ENCODE measurements at places on chromosomes 13 and 19. TPM values are rescaled to one million over a fixed set of nuclear protein-coding genes. Genes with fewer than 3 reads are reported as not detected.
A peak's percentile ranks its signal among the peaks of the same experiment; 100 is the strongest.

DNA sequence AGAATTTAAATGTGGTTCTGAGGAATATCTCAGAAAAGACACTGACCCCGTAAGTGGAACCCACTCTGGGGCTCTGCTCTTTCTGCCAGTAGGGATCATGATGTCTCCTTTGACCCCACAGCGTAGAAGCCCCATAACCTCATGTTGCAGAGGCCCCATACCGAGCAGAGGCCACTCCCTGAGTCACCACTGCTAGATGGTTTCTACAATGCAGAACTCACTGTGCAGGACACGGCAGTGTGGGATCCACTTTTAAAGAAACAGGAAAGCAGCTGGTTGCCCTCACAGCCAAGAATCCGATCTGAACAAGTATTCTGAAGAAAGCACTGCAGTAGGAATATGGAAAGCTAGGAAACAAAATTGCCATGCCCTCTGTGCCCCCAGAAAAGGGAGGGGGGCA lies 4.2 kb downstream of the SLC7A1 start:
- peaks cover 26% of the 10 kb centered on the region for H3K4me1 ChIP-seq
- no peak overlapping the region for H3K4me3 ChIP-seq
- no peaks in the 10 kb centered on the region for H3K36me3 ChIP-seq
- DNase-seq: no peak
- no peak overlapping the region for H3K27ac ChIP-seq

DNA sequence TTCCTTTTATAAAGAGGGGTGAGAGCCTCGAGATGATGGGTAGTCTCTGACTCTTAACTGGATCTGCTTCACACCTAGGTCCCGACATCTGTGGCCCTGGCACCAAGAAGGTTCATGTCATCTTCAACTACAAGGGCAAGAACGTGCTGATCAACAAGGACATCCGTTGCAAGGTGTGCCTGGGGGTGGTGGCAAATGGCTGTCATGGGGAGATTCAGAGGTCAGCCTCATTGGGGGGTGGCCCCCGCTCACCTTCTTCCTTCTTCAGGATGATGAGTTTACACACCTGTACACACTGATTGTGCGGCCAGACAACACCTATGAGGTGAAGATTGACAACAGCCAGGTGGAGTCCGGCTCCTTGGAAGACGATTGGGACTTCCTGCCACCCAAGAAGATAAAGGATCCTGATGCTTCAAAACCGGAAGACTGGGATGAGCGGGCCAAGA lies 1.6 kb downstream of the CALR start:
- peak overlapping the region; percentile 98 for H3K4me3 ChIP-seq
- peaks cover 52% of the 10 kb centered on the region for H3K4me1 ChIP-seq
- peaks cover 27% of the 10 kb centered on the region for H3K27me3 ChIP-seq
- no peak for DNase-seq
- peak overlapping the region; percentile 98 for H3K27ac ChIP-seq

- no peaks in the 10 kb centered on the region for H3K36me3 ChIP-seq
- H3K27me3 ChIP-seq: no peaks in the 10 kb centered on the region
- DNase-seq: no peak
- H3K4me3 ChIP-seq: peak overlapping the region; percentile 93
Measured at GRCh38 chr13:98575009-98575903, 1.7 kb downstream of the STK24 start.

GRCh38 chr13:67273001-67273400 lies 42.9 kb upstream of the PCDH9 start:
- no peak overlapping the region for H3K27ac ChIP-seq
- no peaks in the 10 kb centered on the region for H3K4me1 ChIP-seq
- no peak overlapping the region for H3K4me3 ChIP-seq
- peaks cover 2% of the 10 kb centered on the region for H3K27me3 ChIP-seq
- DNase-seq: no peak

- no peaks in the 10 kb centered on the region for H3K36me3 ChIP-seq
- peak; percentile 62 for DNase-seq
- H3K27me3 ChIP-seq: peaks cover 5% of the 10 kb centered on the region
- peak overlapping the region; percentile 83 for H3K27ac ChIP-seq
- peaks cover 14% of the 10 kb centered on the region for H3K4me1 ChIP-seq
Measured at GRCh38 chr13:26914624-26915023, 154.0 kb upstream of the GPR12 start.

GRCh38 chr13:71055047-71055446 lies 812.0 kb downstream of the DACH1 start:
- no peaks in the 10 kb centered on the region for H3K4me1 ChIP-seq
- no peaks in the 10 kb centered on the region for H3K36me3 ChIP-seq
- no peaks in the 10 kb centered on the region for H3K27me3 ChIP-seq
- DNase-seq: no peak

GRCh38 chr13:63311587-63311986 lies 1895.9 kb upstream of the PCDH20 start:
- no peak overlapping the region for H3K27ac ChIP-seq
- H3K4me3 ChIP-seq: no peak overlapping the region
- H3K36me3 ChIP-seq: no peaks in the 10 kb centered on the region
- H3K27me3 ChIP-seq: no peaks in the 10 kb centered on the region
- no peaks in the 10 kb centered on the region for H3K4me1 ChIP-seq

DNA sequence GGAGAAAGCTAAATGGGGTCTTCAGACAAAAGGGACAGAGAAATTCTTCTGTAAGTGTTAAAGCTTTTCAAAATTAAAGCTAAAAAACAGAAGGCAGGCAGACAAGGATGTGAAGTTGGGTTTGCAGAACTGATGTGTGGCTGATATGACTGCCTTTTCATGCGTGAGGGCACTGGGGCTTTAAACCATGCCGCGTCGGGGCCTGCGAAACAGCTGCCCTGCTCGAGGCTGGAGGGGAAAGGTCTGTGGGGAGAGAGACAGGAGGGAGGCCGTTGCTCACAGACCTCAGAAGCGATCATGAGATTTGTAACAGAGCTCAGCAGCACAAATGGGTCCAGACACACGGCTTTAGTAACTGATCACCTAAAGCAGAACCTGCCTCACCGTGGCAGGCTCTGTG lies 23.5 kb downstream of the CAPS start:
- H3K27ac ChIP-seq: no peak overlapping the region
- H3K36me3 ChIP-seq: peaks cover 4% of the 10 kb centered on the region
- DNase-seq: no peak
- H3K4me3 ChIP-seq: no peak overlapping the region
- peaks cover 4% of the 10 kb centered on the region for H3K4me1 ChIP-seq

DNA sequence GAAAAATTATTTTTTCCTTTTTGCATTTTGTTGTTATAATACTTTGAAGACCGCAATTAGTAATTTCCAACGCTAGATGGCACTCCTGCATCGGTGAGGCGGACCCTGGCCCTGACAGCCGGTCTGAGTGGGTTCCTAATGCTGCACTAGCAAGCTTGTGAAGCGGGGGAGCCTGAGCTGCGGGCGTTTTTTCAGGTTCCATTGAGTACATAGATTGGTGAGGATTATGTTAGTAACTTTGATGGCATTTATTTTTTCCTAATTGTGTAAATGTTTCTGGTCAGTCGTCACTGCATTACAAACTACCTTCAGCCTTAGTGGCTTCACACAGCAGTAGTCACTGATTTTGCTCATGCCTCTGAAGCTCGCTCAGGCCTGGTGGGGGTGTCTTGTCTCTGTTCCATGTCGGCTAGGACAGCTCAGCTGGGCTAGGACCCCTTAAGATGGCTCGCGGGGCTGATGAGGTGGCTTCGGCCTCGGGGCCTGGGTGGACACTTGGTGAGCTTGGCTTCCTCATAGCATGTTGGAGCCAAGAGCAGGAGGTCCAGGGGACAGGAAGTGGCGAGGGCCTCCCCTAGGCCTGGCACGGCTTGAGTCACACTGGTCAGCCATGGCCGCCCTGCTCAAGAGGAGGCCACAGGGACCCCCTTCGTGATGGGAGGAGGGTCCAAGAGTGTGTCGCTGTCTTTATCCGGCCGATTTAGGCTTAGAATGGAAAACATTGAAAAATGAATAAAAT lies 25.0 kb downstream of the ERCC5 start:
- peak overlapping the region; percentile 73 for H3K27ac ChIP-seq
- H3K4me1 ChIP-seq: peaks cover 14% of the 10 kb centered on the region
- H3K36me3 ChIP-seq: peaks cover 50% of the 10 kb centered on the region

GRCh38 chr13:36086117-36086516 lies 45.1 kb downstream of the DCLK1 start:
- no peak overlapping the region for H3K27ac ChIP-seq
- no peaks in the 10 kb centered on the region for H3K36me3 ChIP-seq
- no peaks in the 10 kb centered on the region for H3K4me1 ChIP-seq
- H3K27me3 ChIP-seq: no peaks in the 10 kb centered on the region
- no peak for DNase-seq

DNA sequence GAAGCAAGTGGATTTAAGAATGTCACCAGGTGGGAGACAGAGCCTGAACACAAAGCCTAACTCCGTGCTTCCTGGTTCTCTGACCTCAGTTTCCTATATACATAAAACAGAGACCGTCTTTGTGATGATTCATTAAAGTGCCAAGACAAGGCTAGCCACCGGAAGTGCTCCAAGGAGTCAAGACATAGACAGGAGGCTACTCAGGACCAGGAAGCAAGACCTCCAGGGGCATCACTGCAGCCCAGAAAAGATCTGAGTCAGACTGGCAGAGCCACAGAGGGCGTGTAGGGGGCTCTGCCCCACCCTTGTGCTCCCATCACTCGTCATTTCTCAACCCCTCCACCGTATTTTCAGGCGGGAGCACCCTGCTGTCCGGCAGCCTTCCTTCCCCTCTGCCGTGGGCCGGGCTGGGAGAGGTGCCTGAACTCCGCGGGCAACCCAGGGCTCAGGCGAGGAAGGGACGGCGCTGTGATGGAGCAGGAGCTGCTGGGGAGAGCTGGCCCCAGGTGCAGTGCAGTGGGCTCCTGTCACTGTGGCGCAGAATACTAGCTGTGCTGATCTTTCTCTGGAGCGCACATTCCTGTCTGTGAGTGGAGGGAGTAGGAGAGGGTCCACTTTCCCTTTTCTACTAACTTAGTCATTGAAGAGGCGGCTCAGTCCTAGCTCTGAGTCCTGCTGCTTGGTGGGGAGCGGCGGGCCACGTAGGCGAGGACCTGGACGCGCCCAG lies 134.7 kb upstream of the GPR12 start:
- DNase-seq: no peak
- no peak overlapping the region for H3K27ac ChIP-seq

DNA sequence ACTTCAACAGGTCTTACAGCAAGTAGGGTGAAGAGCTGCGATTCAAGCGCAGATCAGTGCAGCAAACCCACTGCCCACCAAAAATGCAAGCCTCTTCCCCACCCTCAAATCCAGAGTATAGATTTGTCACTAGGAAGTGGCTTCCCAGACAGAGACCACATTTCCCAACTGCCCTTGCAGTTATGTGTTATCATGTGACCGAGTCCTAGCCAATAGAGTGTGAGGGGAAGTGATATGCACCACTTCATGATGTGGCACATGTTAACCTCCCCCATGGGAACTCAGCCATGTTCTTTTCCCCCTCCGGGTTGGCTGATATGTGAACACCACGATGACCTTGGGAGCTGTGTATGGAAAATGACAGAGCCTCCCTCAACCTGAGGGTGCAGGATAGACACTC lies 50.8 kb downstream of the MBD3L2B start:
- H3K4me1 ChIP-seq: no peaks in the 10 kb centered on the region
- H3K36me3 ChIP-seq: no peaks in the 10 kb centered on the region
- no peak overlapping the region for H3K4me3 ChIP-seq
- H3K27me3 ChIP-seq: peaks cover 4% of the 10 kb centered on the region
- no peak overlapping the region for H3K27ac ChIP-seq
- DNase-seq: no peak

DNA sequence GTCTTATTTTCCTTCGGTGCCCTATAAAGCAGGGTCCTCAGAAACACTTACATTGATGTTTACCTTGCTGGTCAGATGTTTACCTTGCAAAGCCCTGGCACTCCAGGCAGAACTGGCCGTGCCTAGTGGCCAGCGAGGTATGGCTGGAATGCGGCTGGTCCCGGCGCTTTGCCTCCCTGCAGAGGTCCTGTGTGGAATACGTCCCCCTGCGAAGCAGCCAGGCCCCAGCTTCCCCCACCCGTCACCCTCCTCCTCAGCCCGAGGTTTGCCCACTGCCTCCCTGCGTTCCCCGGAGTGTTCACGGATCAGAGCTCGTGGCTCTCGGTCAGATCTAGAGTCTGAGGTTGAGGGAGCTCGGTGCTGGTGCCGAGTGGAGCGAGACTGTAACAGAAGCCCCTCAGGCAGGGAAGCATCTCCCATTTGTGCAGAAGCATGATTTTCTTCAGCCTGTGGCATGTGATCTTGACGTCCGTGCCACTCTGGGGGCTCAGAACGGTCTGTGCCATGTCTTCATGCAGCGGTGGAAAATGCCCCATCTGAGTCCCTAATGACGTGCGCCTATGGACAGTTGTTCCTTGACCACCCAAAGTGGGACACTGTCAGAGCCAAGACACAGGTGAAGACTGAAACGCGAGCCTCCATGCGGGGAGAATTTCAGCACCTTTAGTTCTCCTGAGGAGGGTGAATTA lies 54.8 kb upstream of the SOX1 start:
- no peak overlapping the region for H3K4me3 ChIP-seq
- H3K36me3 ChIP-seq: no peaks in the 10 kb centered on the region
- no peak overlapping the region for H3K27ac ChIP-seq
- no peaks in the 10 kb centered on the region for H3K4me1 ChIP-seq
- H3K27me3 ChIP-seq: no peaks in the 10 kb centered on the region

DNA sequence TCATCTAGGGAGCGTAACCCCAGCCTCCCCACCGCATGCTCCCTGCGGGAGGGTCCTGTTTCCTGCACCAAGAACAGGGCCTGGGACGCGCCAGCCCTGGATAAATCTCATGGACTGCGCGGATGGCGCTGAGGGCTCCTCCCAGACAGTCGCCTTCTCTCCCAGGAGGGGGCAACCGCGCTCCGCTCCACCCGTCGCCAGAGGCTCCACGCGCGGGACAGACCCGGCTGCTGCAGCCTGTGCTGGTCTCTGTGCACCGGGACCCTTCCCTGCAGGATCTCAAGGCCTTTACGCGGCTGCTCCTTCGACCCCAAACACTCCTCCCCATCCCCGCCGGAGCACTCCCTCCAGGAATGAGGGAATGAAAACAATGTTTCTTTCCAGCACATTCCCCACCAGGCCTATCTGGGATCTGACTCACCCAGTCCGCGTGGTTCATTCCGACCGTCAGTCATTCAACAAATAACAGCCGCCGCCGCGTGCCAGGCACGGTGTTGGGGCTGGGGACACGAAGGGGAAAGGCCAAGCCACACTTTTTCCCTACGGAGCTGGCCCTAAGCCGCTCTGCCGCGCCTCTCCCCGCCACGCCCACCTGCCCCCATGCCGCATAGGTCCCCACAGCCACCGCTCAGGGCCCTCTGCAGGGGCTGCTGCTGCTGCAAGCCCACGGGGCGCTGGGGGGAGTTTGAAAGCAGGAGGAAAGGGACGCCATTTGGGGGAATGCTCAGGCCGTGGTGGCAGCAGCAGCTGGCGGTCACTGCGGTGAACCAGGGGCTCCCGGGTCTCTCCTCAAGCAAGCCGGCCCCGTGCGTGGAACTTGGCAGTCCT lies 6.0 kb downstream of the PNMA8B start:
- H3K27me3 ChIP-seq: peaks cover 27% of the 10 kb centered on the region
- DNase-seq: no peak
- H3K27ac ChIP-seq: no peak overlapping the region
- H3K36me3 ChIP-seq: no peaks in the 10 kb centered on the region
- H3K4me1 ChIP-seq: no peaks in the 10 kb centered on the region
- no peak overlapping the region for H3K4me3 ChIP-seq

- peaks cover 5% of the 10 kb centered on the region for H3K27me3 ChIP-seq
- no peak overlapping the region for H3K27ac ChIP-seq
- no peak overlapping the region for H3K4me3 ChIP-seq
- no peak for DNase-seq
- H3K36me3 ChIP-seq: no peaks in the 10 kb centered on the region
Measured at GRCh38 chr19:13260883-13261653, 110.9 kb downstream of the IER2 start.

A1BG gene
- polyA plus RNA-seq: 32.4 TPM

SIGLEC5 gene
- polyA plus RNA-seq: 0.49 TPM

All from immature natural killer cell (primary cell).